SK-MEL-5 (cell line): ENCODE measurements at places on chromosomes 11 and 22. TPM values are rescaled to one million over a fixed set of nuclear protein-coding genes. Genes with fewer than 3 reads are reported as not detected.
A peak's percentile ranks its signal among the peaks of the same experiment; 100 is the strongest.

GRCh38 chr11:76209973-76210930 lies 4.0 kb upstream of the WNT11 start:
- no peak for DNase-seq

DNA sequence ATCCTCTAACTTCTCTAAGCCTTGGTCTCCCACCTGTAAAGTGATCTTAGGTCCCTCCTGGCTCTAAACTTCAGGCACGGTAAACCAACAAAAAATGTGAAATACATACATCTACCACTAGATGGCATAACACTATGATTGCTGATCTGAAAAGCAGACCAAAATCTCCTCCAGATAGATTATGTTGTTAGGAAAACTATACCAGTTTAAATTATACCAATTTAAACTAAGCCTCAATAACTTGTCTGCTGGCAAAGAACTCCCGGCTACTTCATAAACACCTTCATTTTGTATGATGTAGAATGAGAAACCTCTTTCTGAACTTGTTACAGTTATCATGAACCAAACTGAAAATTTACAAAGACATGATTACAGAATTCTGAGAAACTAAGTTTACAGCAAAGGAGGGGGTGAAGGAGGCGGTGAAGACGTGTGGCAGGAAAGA lies 85.9 kb downstream of the SBF2 start:
- DNase-seq: peak; percentile 67

GRCh38 chr11:2995031-2995561 lies 3.0 kb upstream of the NAP1L4 start:
- DNase-seq: no peak

DNA sequence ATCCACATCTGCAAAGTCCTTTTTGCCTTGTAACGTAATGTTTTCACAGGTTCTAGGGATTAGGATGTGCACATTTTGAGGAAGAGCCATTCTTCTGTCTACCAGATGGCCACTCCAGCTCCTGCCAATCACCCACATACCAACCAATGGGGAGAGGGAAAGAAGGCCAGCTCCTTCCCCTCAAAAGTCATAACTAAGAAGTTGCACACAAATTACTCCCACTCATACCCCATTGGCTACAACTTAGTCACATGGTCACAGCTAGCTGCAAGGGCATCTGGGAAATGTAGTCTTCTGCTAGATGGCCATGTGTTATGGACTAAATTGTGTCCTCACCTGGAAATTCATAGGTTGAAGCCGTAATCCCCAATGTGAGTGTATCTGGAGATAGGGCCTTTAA lies 15.4 kb upstream of the MYOD1 start:
- DNase-seq: peak; percentile 64

DNA sequence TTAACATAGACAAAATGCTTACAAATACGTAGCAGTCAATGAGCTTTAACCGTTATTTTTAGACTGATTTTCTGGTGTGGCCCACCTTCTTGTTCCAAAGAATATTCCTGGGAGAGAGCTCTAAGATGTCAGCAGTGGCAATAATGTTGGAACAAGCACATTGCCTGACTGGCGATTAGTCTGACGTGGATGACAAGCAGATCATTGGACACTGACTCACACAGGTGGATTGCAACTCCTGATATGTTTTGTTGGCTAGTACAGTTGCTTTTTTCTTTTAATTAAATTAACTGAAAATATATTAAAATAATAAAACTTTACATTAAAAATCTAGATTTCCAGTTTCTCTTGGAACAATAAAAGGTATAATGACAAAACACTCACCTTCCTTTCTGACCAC lies 78.0 kb downstream of the TENM4 start:
- DNase-seq: no peak

DNA sequence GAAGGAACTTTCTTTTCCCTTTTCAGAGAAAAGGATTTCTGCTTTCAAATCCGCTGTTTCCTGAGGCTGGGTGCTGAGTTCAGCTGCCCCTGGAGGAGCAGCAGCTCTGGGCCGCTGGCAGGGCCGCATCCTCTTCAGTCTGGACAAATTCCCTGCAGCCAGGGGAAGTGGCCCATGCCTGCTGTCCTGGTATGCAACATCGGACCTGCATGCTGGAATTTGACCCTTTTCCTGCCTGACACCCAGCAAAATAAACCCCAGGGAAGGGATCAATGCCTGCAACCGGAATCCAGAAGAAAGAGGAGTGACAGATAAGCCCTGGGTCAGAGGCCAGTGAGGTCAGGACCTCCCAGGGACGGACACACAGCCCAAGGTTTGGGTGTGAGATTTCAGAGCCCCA lies 54.1 kb upstream of the LINC01488 start:
- no peak for DNase-seq

- DNase-seq: no peak
These were observed 23.7 kb upstream of the SESN3 start for GRCh38 chr11:95254716-95255115.

- DNase-seq: no peak
These were observed 3.5 kb downstream of the DGCR6L start for GRCh38 chr22:20316217-20316843.

- DNase-seq: no peak
These were observed 57.9 kb downstream of the NECTIN1 start for GRCh38 chr11:119671051-119671450.

- DNase-seq: no peak
These were observed 33.1 kb upstream of the GRAMD4 start for GRCh38 chr22:46587061-46587460.

DNA sequence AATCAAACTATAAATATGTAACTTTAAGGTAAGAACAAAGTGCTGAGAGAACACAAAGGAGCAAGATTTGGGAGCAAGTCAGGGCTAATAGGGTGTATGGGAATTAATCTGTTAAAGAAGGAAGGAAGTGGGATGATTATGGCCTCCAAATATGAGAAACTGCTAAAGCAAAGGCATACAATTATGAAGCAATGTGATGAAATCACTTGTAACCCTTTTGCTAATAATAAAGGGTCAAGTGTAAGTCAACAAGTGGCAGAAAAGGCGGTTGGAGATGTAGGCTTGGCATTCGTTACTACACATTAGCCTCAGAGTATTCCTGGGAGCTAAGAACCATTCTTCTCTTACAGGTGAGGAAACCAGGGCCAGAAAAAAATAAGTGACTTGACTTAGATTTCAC lies 1002.3 kb upstream of the TENM4 start:
- no peak for DNase-seq

DNA sequence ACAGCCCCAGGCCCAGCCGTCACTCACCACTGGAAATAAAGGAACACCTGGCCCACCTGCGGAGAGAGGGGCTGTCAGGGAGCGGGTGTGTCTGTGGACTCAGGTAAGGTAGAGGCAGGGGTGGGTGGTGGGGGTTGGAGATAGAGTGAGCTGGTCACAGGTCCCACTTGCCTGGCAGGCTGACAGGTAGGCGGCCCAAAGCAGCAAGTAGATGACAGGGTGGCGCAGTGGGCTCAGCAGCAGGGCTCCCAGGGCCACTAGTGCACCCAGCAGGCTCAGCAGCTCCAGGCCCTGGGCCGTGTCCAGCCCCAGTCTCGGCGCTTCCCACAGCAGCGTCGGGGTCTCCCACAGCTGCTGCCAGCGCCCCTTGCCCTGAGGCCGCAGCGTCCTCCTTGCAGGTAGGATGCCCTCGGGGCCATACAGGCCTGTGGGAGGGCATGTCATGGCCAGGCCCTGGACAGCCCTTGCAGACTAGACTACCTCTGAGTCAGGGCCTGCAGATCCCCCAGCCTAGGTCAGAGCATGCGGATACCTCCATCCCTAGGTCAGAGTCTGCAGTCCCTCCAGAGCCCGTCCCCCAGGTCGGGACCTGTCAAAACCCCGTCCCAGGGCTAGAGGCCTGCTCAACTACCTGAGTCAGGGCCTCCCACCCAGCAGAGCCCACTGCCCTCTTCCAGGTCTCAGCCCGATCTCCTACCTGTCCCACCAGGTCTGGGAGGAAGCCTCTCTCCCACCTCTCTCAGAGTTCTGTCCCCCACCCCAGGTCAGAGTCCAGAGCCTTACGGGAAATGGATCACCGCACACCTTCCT lies 686 bp downstream of the LMF2 start:
- no peak for DNase-seq

DNA sequence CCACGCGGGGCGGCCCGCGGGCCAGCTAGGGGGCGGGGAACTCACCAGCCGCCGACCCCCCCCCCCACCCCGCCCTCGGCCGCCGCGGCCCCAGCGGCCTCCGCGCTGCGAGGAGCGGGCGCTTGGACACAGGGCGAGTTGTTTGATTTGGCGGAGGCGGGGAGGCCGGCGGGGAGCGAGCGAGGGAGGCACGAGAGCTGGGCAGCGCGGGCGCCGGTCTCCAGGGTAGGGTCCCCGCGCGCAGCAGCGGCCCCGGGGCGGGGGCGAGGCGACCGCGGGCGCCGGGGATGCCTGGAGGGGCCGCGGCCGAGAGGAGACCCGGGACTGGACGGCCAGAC lies 64.4 kb downstream of the NAV2 start:
- no peak for DNase-seq

GRCh38 chr11:72298931-72299330 lies 55.0 kb upstream of the PHOX2A start:
- no peak for DNase-seq

GRCh38 chr22:45783021-45783420 lies 111.4 kb downstream of the ATXN10 start:
- DNase-seq: no peak

GRCh38 chr11:7522546-7522945 lies 8.7 kb downstream of the PPFIBP2 start:
- no peak for DNase-seq

- DNase-seq: no peak
These were observed 27.8 kb downstream of the CEP295 start for GRCh38 chr11:93689240-93689639.

GRCh38 chr22:43501878-43502277 lies 90.1 kb downstream of the MPPED1 start:
- no peak for DNase-seq

DNA sequence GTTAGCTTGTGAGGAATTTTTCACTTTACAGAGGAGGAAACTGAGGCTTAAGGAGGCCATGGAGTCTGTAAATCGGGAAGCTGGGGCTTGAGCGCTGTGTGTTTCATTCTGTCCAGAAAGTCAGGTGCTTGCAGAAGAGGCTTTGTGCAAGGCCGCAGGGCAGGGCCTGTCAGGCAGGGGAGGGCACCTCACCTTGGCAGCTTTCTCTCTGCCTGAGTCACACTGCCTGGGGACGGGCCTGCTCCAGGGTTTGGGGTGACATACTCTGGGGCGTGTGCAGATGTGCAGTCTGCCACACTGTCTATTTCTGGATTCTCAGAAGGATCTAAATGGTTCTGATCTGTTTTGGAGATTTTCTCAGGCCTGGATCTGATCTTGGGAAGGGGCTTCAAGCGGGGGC lies 8.4 kb downstream of the INCENP start:
- no peak for DNase-seq

DNA sequence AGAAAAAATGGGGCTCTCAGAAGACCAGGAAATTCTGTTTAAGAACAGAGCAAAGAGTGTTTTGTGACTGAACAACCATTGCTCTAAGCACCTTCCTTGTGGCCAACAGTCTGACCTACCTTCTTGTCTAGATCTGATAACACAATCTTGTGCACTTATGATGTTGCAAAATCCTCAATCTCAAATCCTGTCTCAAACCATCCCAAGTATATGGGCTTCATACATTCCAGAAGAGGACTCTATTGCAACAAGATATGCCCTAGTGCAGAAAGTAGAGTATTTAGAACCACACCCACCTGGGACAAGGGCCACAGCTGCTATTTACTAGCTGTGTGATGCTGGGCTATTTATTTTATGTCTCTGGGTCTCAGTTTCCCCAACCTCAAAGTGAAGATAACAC lies 27.1 kb downstream of the RASSF10 start:
- DNase-seq: no peak

- no peak for DNase-seq
These were observed 129.5 kb upstream of the PITPNB start for GRCh38 chr22:28048529-28048928.

- peak; percentile 35 for DNase-seq
These were observed 62.5 kb upstream of the FGF3 start for GRCh38 chr11:69881467-69882269.

DNA sequence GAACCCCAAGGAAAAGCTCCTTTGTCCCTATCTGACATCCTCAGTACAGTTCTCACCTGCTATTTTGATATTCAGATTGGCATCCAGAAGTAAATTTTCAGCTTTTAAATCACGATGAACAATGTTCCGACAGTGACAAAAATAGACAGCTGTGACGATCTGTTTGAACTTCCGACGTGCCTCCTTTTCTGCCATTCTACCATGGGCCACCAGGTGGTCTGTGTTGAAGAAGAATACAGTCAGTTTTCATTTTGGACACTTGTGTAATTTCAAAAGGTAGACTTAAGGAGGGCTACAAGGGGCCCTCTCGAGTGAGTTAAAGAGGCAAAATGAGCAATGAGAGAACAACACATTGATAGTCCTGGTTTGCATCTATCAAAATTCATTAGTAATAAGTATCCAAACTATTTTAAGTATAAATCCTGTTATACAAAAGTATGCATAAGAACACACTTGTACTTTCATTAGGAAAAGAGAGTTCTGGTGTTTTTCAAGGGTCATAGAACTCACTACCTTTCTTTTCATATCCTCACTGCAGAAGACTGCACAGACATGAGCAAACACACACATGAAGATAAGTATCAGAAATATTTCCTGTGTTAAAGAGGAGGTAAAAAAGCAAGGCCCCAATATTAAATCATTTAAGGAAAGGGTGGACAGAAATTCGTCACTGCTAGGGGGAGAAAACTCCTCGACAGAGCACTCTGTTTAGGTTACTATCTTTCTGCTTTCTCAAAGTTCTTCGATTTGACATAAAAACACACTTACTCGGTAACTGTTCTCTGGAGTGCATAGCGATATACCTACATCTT lies 89.9 kb upstream of the APOA1 start:
- peak; percentile 25 for DNase-seq

Gene BRSK2
- total RNA-seq: 4.5 and 8.2 TPM in 2 replicates

Gene TRABD
- 29.6 and 30.2 TPM in 2 replicates for total RNA-seq

Gene SNAP29
- 10.0 and 10.7 TPM in 2 replicates for total RNA-seq

Gene CFAP300
- total RNA-seq: not detected in 2 replicates

Gene OR5A1
- total RNA-seq: not detected in 2 replicates

Gene CD151
- 228 and 233 TPM in 2 replicates for total RNA-seq

Gene PNPLA5
- total RNA-seq: not detected in 2 replicates

Gene MPEG1
- total RNA-seq: not detected in 2 replicates

Gene GVQW3
- total RNA-seq: 1.3 and 1.6 TPM in 2 replicates

Gene RAB39A
- 4.5 and 6.2 TPM in 2 replicates for total RNA-seq

Gene DKK3
- total RNA-seq: 1.1 and 3.1 TPM in 2 replicates

Gene IGSF9B
- total RNA-seq: 0.61 and 1.4 TPM in 2 replicates

Gene PARVG
- 0.16 TPM in 1 of 2 replicates, not detected in the other for total RNA-seq
